ENCODE measurements at places on chromosomes 7 and 10. TPM values are rescaled to one million over a fixed set of nuclear protein-coding genes. Genes with fewer than 3 reads are reported as not detected.

The ABCB4 gene
- polyA plus RNA-seq: 0.44 TPM

The PROSER2 gene
- polyA plus RNA-seq: 7.8 TPM

The FAM131B gene
- 2.4 TPM for polyA plus RNA-seq

DNA sequence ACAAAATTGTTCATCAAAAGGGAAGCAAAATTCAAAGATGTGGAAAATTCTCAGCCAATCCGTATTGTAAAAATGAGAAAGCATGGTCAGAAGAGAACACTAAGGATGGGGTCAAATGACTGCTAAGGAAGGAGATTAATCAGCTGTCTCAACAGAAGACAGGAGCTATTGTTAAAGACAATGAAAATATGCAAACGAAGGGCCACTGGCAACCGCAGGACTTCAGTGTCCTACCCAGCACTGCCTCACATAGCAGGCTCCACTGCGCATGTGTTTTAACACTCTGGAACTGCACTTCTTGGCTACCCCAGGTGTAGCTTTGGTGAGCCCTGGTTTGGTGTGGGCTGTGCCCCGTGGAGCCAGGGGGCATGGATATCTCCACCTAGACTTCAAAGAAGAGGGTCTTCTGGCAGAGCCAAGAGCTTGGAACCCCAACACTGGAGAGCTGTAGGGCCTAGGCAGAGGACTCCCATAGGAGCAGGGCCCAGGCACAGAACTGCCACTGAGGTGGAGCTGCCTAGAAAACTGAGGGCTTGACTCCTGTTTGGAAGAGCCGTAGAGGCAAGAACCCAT lies 176.2 kb upstream of the GDF10 start:
- DNase-seq: no peak

DNA sequence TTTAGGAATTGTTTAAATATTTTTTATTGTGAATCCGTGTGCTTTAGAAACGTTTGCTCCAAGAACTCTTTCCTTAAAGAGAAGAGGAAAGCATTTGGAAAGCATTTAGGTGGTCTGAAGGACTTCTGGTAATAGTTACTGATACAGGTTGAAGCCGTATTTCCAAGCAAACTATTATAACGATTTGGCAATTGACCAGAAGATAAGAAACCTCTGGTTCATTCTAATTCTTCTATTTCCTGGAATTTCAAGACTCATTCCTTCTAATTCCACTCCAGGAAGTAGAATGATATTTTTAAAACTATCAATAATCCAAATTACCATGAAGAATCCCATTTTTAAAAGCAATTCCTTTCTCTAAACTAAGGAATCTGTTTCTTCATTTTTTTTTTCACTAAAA lies 158.9 kb upstream of the AGR3 start:
- no peak for DNase-seq

GRCh38 chr10:6621536-6621935 lies 41.5 kb upstream of the PRKCQ start:
- DNase-seq: no peak

DNA sequence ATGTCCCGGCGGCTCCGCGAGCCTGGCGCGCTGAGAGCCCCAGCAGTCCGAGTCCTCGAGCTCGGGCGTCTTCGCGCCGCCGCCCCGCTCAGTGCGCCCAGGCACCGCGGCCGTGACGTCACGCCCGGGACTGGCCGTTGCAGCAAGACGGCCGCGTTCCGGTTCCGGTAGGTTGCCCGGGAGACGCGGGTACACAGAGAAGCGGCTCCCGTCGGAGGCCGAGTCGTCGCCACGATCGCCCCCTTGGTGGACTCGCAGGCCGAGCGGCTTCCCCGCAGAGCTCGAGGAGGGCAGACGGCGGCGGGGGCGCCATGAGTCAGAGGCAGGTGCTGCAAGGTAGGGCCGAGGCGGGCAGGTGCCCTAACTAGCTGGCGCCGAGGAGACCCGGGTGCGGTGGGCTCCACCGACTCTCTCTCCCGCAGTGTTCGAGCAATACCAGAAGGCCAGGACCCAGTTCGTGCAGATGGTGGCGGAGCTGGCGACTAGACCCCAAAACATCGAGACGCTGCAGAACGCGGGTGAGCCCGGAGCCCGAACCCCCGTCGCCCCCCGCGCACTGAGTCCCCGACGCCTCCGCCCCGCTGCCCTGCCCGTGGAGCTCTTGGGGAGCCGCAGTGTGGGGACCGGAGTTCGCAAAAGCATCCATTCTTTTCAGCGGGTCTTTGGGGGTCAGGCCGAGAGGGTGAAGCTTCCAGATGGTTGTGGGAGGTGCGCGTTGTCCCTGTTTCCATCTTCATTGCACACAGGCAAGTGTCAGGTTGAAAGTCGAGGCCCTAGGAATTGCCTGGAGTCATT lies at the start of gene SPAG6:
SPAG6 (plus strand) TSS at position 196 of the 795 bp plus-strand sequence; CDS start at position 312, 116 bp downstream.
- DNase-seq: no peak

GRCh38 chr10:121032460-121032859 lies 181.3 kb downstream of the WDR11 start:
- DNase-seq: no peak

GRCh38 chr7:55181762-55182161 lies 162.9 kb downstream of the EGFR start:
- DNase-seq: no peak

- no peak for DNase-seq
Observed at GRCh38 chr7:7911369-7912123, 57.0 kb upstream of the GLCCI1 start.

DNA sequence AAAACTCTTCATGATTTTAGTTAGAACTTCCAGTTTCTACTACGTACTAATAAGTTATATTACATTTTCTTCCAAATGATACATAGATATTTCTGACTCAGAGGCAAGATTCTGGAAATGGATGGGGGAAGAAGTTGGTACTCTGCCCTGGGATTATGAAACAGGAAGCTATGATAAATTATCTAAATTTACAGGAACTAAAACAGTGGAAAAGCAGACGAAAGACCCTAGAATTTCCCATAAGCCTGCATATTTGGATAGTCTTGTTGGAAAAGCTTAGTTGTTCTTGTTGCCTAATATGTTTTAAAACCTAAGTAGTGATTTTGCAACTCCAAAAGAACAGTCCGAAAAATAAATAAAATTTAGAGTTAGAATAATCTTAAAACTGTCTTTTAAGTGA lies 21.8 kb downstream of the CFAP69 start:
- no peak for DNase-seq

DNA sequence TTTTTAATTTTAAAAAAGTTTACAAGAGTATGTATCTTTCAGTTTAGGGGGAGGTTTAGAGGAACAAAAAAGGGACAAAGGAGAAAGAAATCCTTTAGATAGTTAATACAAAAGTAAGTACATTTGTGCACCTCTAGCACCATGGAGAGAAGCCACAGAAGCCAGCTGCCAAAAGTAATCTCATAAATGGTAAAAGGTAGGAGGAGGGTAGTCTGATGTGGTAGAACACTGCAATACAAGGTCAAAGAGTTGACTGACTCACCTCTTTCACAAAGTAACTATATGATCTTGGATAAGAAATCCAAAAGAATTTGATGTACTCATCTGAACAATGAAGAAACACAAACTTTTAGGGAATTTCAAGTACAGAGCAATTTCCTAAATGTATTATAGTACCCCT lies 68.1 kb downstream of the CNOT4 start:
- DNase-seq: no peak
